GM06990 (cell line): ENCODE measurements at places on chromosomes 1 and 21.

DNA sequence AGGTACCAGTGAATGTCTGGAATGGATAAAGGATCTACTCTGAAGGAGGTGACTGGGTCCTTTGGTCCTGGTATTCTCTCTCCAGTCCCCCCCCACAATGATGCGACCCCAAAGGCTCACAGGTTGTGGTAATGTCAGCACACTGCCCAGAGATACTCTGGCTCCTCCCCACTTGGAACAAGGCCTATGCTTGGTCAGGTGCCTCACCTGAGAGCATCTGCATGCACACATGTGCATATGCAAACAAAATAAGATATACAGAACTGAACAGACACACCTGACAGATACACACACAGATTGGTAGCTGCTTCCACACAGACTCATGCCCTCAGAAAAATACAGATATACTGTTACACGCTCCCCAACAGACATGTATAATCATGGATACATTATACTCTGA, 33.5 kb downstream of the DMAP1 start:
- DNase-seq: no peak

- no peak for DNase-seq
These were observed 18.8 kb upstream of the DYNLT5 start for GRCh38 chr1:66733348-66734017.

DNA sequence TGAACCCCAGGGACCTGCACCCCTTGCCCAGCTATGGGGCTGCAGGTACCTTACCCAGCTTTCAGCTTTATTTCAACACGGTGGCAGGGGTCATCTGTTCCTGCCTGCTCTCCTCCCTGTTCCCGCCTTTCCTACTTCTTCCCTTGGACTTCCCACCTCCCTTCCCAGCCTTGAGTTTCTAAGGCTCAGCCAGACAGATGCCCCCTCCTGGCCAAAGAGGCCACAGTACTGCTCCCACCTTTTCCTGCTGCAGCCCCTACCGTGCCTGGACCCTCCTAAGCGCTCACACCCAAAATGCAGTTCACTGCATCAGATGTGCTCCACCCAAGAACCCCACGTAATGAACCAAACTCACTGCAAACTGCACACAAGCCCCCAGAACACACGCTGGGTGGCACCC, 7.7 kb downstream of the NOC2L start:
- no peak for DNase-seq

GRCh38 chr1:87392248-87393192, 63.8 kb downstream of the LMO4 start:
- DNase-seq: no peak

DNA sequence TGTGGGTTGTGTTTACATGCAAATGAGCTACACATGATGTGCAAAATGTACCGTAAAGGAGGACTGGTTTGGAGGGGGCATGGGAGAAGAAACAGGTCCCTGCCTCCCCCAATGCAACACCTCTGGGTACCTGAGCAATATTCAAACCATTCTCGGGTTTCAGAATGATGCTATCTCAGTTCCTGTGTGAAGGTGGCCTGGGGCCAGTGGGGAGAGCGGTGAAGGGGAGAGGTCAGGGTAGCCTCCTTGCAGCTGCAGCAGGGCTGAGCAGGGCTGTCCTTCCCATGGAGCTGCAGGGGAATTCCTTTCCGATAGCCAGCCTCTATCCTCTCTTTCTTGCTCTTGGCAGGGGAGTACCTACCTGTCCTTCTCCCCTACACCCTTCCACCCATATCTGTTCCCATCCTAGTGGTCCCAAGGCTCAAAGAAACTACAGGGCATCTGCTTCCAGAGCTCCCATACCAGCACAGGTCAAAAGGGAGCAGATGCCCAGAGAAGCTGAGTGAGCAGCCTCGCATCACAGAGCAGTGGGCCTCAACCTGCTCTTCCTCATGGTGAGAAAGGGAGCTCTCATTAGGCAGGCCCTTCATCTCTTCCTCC, 11.9 kb downstream of the MEF2D start:
- DNase-seq: peak; percentile 77

- peak; percentile 36 for DNase-seq
These were observed 1.8 kb upstream of the FCRL6 start for GRCh38 chr1:159800177-159800930.

DNA sequence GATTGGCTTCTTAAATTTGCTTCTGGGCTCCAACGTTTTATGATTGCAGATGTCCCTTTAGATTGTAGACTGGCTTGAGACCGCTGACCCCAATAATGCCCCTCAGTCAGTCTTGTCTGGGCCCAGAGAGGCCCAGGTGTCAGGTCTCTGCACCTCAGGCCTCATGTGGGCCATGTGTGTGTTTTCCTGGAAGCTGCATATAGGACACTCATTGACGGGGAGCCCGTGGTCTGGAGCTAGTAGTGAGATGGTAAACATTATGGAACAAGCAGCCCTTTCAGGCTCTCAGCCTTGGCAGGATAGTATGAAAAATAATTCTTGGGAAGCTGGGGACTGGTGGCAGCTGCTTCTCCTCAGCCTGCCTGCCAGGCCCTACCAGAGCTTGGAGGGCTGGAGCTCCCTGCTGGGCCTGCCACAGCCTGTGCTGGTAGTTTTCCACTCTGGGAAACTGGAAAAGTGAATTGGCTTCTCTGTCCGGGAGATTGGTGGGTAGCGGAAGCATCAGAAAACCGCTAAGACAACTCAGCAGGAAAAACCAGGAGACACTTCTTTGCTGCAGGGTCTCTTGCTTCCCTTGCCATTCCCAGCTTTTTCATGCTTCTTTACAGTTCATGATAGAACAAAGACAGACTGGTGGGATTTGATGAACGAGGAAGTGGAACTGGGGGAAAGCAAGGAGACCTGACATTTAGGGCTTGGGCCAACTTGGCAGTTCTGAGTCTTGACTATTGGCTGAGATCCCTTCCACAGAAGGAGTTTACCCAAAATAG, 57.8 kb upstream of the HSD17B7 start:
- DNase-seq: no peak

- no peak for DNase-seq
These were observed 25.7 kb upstream of the KCNC4 start for GRCh38 chr1:110184446-110184845.

DNA sequence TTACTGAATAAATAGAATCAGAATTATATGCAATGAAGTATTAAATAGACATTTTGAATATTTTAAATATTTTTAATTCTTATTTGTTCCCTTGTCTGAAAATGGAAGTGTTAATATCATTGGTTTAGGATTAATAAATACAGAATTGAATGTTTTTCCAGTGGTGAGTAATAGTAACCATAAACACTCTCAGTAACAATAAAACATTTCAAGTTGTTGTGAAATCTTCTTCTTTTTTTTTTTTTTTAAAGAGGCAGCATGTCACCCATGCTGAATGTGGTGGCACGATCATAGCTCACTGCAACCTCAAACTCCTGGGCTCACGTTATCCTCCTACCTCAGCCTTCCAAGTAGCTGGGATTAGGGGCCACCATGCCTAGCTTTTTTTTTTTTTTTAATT, 86.2 kb upstream of the ZBTB18 start:
- DNase-seq: no peak

DNA sequence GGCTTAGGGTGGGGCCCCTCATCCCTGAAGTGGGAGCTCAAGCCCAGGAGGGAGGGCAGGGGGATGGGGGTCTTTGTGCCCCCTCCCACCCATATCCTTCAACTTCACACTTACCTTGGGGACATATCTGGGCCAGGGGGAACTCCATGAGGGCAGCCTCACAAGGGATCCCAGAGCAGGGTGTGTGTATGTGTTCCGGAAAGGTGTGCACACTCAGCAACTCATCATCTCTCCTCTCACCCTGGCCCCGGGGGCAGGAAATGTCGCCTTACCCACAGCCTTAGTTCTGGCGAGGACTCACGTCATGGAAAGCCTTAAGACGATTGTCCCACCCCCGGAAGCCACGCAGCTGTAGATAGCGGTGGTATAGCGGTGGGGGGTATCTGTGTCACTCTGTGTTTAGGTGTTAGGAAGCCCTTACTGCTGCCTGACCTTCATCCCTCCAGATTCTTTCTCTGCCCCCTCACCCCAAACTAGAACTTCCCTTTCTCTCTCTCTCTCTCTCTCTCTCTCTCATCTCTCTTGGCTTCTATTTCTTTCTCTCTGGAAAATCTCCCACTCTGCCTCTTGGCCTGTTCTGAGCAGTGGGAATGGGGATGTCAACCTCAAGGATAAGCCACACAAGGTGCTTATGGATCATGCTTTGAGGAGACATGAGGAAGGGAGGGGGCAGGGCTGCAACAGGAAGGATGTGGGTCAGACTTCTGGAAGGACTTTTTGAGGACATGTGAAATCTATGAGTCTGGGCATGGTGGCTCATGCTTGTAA, at the start of gene SH2D2A:
Gene SH2D2A (minus strand): TSS at position 288 of the 768 bp plus-strand sequence. CDS start 140 bp downstream, at position 148.
- peak; percentile 71 for DNase-seq

GRCh38 chr1:115450501-115451040, 112.5 kb upstream of the NGF start:
- DNase-seq: no peak

DNA sequence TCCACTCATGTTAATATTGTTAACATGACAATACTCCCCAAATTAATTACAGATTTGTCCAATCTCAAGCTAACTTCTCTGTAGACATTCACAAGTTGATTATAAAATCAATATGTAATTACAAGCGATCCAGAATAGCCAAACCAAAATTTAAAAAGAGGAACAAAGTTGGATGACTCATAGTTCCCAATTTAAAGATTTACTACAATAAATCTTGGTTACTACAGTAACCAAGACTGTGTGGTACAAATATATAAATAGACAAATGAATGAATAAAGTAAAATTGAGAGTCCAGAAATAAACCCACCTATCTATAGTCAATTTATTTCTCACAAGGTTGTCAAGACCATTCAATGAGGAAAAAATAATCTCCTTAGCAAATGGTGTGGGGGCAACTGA, 7.1 kb upstream of the KRTAP10-4 start:
- DNase-seq: no peak

DNA sequence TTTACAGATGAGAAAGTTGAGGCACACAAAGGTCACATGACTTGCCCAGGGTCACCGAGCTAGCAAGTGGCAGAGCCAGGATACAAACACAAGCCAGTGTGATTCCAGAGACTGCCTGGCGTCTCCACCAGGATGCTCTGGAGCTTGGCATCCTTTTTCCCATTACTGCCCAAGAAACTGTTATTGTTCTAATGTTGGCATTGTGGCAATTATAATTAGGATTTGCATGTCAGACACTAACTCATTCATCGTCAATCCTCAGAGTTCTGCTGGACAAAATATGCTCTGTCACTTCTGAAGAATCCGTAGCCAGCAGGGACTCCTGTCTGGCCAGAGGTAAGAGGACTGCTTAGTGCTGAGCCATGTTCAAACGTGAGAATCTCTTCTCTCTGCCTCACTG, 8.8 kb downstream of the KAZN start:
- no peak for DNase-seq

- no peak for DNase-seq
These were observed 418 bp downstream of the IFI44L start for GRCh38 chr1:78620666-78621065.

GRCh38 chr1:189007824-189008223, 1469.8 kb downstream of the BRINP3 start:
- no peak for DNase-seq

GRCh38 chr1:10429868-10430215, 391 bp upstream of the CENPS start:
- DNase-seq: no peak

DNA sequence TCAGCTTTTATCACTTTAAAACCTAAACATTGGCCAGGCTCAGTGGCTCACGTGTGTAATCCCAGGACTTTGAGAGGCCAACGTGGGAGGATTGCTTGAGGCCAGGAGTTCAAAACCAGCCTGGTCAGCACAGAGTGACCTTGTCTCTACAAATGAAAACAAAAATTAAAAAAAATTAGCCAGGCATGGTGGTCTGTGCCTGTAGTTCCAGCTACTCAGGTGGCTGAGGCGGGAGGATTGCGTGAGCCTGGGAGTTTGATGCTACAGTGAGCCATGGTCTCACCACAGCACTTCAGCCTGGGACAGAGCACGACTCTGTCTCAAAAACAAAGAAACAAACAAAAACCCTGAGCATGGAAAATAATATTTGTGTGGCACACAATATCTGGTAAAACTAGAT, 143.5 kb upstream of the HNRNPU start:
- no peak for DNase-seq

GRCh38 chr1:30419831-30420230, 303.6 kb downstream of the MATN1 start:
- no peak for DNase-seq

DNA sequence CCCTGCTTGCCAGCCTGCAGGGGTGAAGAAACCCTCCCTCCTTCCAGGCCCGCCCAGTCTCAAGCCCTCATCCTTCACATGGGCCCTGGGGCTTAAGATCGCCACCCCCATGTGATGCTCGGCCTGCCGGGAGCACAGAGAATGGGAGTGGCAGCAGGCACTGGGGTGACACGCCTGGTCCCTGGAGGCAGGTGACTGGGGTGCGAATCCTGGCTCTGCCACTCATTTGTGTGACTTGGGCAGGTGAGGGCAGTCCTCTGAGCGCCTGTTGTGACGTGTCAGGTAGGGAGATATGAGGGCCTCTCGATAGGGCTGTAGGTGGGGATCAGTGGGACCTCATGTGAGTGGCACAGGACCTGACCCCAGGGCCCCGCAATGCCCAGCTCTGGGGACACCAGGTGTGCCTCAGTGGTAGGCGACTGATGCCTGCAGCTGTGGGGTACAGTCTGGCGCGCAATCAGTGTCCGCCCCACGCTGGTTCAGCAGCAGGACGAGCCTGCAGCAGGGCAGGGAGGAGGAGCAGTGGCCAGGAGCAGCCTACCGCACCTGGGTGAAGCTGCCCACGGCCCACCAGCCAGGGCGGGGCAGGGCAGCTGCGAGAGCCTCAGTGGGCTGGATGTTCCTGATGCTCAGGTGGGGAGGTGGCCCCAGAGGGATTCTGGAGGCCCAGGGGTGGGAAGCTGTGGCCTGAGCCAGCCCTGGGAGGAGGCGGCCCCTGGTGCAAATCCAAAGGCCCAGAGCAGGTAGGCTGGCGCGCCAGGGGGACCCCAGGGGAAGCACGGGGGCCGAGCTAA, 6.2 kb downstream of the SH2D5 start:
- DNase-seq: no peak

- no peak for DNase-seq
These were observed 590.4 kb downstream of the PLPP3 start for GRCh38 chr1:55988963-55989452.

GRCh38 chr1:167230437-167230836, 9.8 kb downstream of the POU2F1 start:
- no peak for DNase-seq

DNA sequence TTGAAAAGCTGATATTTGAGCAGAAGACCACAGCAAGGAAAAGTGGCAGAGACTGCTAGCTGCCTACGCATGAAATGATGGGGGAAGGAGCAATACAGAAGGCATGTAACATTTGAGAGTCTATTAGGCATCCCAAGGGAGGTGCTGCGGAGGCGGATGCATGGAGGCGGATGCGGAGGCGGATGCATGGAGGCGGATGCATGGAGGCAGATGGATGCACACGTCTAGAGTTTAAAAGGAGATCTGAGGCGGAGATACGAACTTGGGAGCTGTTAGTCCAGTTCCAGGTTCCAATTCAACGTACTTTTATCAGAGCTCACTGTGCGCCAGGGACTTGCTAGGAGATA, 744 bp upstream of the DDX20 start:
- DNase-seq: no peak
